ENCODE measurements at places on chromosomes 16 and 17. TPM values are rescaled to one million over a fixed set of nuclear protein-coding genes. Genes with fewer than 3 reads are reported as not detected.

HBQ1 gene
- not detected for total RNA-seq

WNT9B gene
- not detected for total RNA-seq

GRCh38 chr17:37086334-37086733 is 137.6 kb downstream of the AATF start:
- H3K4me3 ChIP-seq: no peak overlapping the region
- no peaks in the 10 kb centered on the region for H3K4me1 ChIP-seq
- no peak for DNase-seq

P2RX5 gene
- total RNA-seq: 1.7 TPM

DUS2 gene
- 11.5 TPM for total RNA-seq

DNA sequence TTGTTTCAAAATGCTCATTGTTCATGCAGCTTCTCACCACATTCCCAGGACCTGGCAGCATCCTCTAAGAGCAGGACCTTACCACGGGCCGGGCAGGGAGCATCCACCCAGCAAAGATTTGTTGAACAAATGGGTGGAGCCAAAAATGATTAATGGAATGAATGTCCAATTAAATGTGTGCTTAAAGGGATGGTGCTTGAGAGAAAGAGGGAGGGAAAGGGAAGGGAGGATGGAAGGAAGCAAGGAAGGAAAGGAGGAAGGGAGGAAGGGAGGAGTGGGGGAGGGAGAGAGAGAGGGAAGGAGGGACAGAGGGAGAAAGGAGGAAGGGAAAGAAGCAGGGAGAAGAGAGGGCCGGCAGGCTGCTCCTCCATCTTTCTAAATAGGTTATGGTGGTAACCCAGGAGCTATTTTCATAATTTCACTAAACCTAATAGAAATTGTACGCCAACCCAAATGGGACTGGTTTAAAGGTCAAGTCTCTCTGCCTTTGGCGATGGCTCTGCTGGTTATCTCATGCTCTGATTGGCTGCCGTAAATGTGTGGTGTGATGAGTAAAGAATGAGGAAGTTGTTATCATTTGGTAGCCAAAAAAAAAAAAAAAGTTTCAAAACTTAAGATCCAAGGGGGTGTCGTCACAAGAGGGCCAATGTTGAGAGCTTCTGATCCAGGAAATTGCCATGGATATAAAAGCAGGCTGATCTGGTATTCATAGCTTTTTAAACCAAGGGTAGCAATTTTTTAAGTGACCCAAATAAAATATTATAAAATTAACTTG is 126.7 kb upstream of the FOXF1 start:
- no peaks in the 10 kb centered on the region for H3K27me3 ChIP-seq
- no peaks in the 10 kb centered on the region for H3K36me3 ChIP-seq
- peaks cover 13% of the 10 kb centered on the region for H3K4me1 ChIP-seq

MEFV gene
- total RNA-seq: 1.5 TPM

DNA sequence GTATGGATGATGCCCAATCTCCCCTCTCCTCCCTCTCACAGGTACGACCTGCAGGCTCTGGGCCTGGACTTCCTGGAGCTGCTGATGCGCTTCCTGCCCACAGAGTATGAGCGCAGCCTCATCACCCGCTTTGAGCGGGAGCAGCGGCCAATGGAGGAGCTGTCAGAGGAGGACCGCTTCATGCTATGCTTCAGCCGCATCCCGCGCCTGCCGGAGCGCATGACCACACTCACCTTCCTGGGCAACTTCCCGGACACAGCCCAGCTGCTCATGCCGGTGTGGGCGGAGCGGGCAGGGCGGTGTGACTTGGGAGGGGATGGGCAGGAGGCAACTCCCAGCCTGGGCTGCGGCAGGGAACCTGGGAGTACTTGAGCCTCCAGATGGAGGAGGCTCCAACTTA is 18.1 kb downstream of the SPATA32 start:
- H3K36me3 ChIP-seq: no peaks in the 10 kb centered on the region
- DNase-seq: no peak
- H3K4me1 ChIP-seq: peaks cover 31% of the 10 kb centered on the region
- no peaks in the 10 kb centered on the region for H3K27me3 ChIP-seq

- peaks cover 88% of the 10 kb centered on the region for H3K4me1 ChIP-seq
- H3K27me3 ChIP-seq: no peaks in the 10 kb centered on the region
- no peak for DNase-seq
- H3K27ac ChIP-seq: peak overlapping the region; percentile 93
- H3K36me3 ChIP-seq: peaks cover 5% of the 10 kb centered on the region
- peak overlapping the region; percentile 30 for H3K4me3 ChIP-seq
Measured at GRCh38 chr17:73292031-73292531, 19.7 kb downstream of the CDC42EP4 start.

TBC1D3C gene
- total RNA-seq: not detected

GRCh38 chr17:11645426-11645825 is 47.2 kb downstream of the DNAH9 start:
- no peaks in the 10 kb centered on the region for H3K4me1 ChIP-seq
- DNase-seq: peak; percentile 74
- H3K27me3 ChIP-seq: no peaks in the 10 kb centered on the region
- H3K36me3 ChIP-seq: no peaks in the 10 kb centered on the region
- no peak overlapping the region for H3K27ac ChIP-seq
- H3K4me3 ChIP-seq: no peak overlapping the region

CFAP97D1 gene
- total RNA-seq: not detected

DNA sequence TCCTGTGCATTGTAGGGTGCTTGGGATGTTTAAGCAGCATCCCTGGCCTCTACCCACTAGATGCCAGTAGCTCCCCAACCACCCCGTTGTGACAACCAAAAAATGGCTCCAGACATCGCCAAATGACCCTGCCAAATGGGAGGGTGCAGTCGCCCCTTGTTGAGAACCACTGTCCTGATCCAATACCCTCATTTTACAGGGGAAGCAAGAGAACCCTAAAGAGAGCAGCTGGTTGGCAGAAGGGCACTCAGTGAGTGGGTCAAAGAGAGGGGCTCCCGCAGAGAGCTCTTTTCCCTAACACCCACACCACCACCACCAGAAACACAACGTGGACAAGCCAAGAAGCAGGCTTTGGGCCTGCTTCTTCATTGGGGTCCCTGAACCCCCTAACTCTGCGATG is 18.4 kb downstream of the TEKT5 start:
- H3K27me3 ChIP-seq: no peaks in the 10 kb centered on the region
- no peak for DNase-seq
- H3K4me3 ChIP-seq: no peak overlapping the region
- H3K27ac ChIP-seq: no peak overlapping the region

MFSD6L gene
- not detected for total RNA-seq

DNA sequence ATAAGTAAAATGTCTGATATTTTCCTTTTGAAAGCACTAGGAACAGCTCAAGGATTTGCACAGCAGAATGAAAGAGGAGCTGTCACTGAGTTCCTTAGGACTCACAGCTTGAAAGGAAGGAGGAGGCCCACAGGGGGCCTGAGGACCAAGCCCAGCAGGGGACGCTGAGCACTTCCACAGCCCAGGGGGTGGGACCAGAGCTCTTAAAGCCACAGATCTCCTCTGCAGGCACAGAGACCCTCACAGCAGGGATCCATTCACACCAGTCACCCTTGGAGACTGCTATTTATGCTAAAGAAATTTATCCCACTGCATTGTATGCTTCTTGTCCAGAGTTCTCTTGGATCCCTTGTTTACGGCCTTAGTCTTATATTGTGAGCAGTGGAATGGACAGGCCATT is 253.3 kb downstream of the STX8 start:
- no peak overlapping the region for H3K4me3 ChIP-seq
- no peak overlapping the region for H3K27ac ChIP-seq
- H3K27me3 ChIP-seq: no peaks in the 10 kb centered on the region

VAT1L gene
- 6.4 TPM for total RNA-seq

CCL11 gene
- total RNA-seq: 1.2 TPM

GRCh38 chr17:73639322-73639721 is 4.9 kb downstream of the SDK2 start:
- H3K27ac ChIP-seq: no peak overlapping the region
- no peaks in the 10 kb centered on the region for H3K27me3 ChIP-seq
- DNase-seq: no peak
- no peak overlapping the region for H3K4me3 ChIP-seq
- no peaks in the 10 kb centered on the region for H3K36me3 ChIP-seq

- no peak overlapping the region for H3K27ac ChIP-seq
- H3K36me3 ChIP-seq: no peaks in the 10 kb centered on the region
- H3K4me3 ChIP-seq: no peak overlapping the region
- no peaks in the 10 kb centered on the region for H3K27me3 ChIP-seq
- DNase-seq: no peak
Measured at GRCh38 chr17:19286751-19287341, 49.7 kb downstream of the EPN2 start.

DNA sequence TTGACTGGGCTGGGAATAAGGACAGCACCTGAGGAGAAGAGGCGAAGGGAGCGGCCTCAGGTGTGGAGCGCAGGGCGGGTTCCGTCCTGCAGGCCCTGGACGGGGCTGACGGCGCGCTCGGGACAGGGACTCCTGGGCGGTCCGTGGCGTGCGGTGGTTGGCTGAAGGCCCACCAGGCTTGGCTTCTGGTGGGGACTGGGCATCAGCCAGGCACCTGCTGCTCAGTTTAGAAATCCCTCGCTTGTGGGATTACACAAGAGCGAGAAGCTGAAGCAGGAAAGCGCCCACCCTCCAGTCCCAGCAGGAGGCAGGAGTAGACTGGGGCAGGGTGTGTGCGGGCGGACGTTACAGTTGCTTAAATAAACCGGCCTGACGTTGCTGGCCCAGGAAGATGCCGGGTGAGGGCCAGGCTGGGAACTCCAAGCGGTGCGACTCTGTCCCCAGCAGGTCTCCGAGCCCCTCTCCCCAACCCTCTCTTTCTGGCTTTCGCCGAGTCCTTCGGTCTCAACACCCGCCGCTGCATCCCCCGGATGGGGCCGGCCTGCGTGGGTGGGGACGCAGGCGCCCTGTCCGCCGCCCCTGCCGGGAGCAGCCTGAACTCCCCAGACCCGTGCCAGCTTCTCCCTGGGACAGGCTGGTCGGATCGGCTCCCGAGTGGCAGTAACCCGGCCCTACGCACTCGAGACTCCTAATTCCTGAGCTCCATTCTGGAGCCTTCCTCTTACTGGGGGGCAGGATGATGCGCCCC is 639 bp downstream of the MIF4GD start:
- H3K4me3 ChIP-seq: peak overlapping the region; percentile 76
- no peaks in the 10 kb centered on the region for H3K27me3 ChIP-seq
- H3K27ac ChIP-seq: peak overlapping the region; percentile 89
- H3K4me1 ChIP-seq: peaks cover 23% of the 10 kb centered on the region
- H3K36me3 ChIP-seq: peaks cover 12% of the 10 kb centered on the region
- DNase-seq: no peak

CD300LB gene
- total RNA-seq: 0.25 TPM

DNA sequence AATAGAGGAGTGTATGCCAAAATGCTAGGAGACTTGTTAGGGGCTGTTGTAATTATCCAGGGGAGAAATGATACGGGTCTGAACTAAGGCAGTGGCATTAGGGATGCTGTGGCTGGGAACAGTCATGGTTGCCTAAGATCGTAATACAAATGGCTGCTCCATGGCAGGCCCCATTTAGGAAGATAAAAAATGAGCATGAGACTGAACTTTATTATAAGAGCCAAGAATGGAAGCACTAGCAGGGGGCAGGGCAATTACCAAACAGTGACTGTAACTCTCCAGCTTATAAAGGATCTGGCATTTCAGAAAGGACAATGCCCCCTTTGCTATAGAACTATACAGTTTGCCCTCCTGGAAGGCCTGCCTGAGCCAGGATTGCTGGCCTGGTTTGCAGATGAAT is 503.3 kb upstream of the CDH5 start:
- no peak overlapping the region for H3K4me3 ChIP-seq
- H3K27ac ChIP-seq: no peak overlapping the region
- no peaks in the 10 kb centered on the region for H3K36me3 ChIP-seq
- no peaks in the 10 kb centered on the region for H3K27me3 ChIP-seq

- peak overlapping the region; percentile 85 for H3K27ac ChIP-seq
- no peak overlapping the region for H3K4me3 ChIP-seq
- no peak for DNase-seq
- H3K4me1 ChIP-seq: peaks cover 37% of the 10 kb centered on the region
- H3K27me3 ChIP-seq: no peaks in the 10 kb centered on the region
Measured at GRCh38 chr17:17847118-17847689, 10.4 kb upstream of the SREBF1 start.

GRCh38 chr17:10768750-10769251 is 35.1 kb downstream of the TMEM238L start:
- no peaks in the 10 kb centered on the region for H3K36me3 ChIP-seq
- no peak for DNase-seq
- H3K27me3 ChIP-seq: no peaks in the 10 kb centered on the region

- no peak overlapping the region for H3K4me3 ChIP-seq
- DNase-seq: peak; percentile 77
- H3K27me3 ChIP-seq: no peaks in the 10 kb centered on the region
- no peaks in the 10 kb centered on the region for H3K36me3 ChIP-seq
- peaks cover 4% of the 10 kb centered on the region for H3K4me1 ChIP-seq
Measured at GRCh38 chr16:84486551-84487235, 17.8 kb downstream of the MEAK7 start.

GRCh38 chr17:17628388-17629008 is 37.0 kb upstream of the PEMT start:
- no peak overlapping the region for H3K27ac ChIP-seq
- no peaks in the 10 kb centered on the region for H3K36me3 ChIP-seq
- no peak overlapping the region for H3K4me3 ChIP-seq
- no peaks in the 10 kb centered on the region for H3K4me1 ChIP-seq

- no peaks in the 10 kb centered on the region for H3K36me3 ChIP-seq
- no peak overlapping the region for H3K4me3 ChIP-seq
- H3K27ac ChIP-seq: no peak overlapping the region
- H3K27me3 ChIP-seq: no peaks in the 10 kb centered on the region
Measured at GRCh38 chr16:63983401-63983800, 1138.5 kb downstream of the CDH11 start.

GRCh38 chr16:72083778-72084404 is 9.5 kb downstream of the TXNL4B start:
- H3K36me3 ChIP-seq: peaks cover 46% of the 10 kb centered on the region
- H3K27me3 ChIP-seq: no peaks in the 10 kb centered on the region
- no peak overlapping the region for H3K4me3 ChIP-seq
- H3K4me1 ChIP-seq: no peaks in the 10 kb centered on the region

DNA sequence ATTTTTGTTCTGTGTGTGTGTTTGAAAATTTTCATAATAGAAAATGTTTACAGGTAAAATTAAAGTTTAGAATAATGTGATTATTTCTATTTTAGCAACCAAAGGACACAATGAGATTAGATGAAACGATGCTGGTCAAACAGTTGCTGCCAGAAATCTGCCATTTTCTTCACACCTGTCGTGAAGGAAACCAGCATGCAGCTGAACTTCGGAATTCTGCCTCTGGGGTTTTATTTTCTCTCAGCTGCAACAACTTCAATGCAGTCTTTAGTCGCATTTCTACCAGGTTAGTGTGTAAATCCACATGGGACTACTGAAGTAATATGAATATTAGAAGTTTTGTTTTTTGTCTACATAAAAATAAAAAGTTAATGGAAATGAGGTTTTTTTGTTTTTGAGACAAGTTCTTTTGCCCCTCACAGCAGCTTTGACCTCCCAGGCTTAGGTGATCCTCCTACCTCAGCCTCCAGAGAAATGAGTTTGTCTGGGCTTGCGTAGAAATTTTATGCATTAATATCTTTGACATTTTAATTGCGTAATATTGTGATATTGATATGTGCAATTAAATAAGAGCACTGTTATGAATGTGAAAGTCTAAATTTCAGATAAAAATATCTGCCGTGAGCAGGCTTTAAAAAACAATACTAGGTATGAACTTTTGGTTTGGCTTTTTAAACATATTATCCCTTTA is 68.5 kb downstream of the NF1 start:
- H3K4me1 ChIP-seq: no peaks in the 10 kb centered on the region
- DNase-seq: no peak
- no peaks in the 10 kb centered on the region for H3K27me3 ChIP-seq
- no peak overlapping the region for H3K4me3 ChIP-seq
- H3K36me3 ChIP-seq: peaks cover 7% of the 10 kb centered on the region
- no peak overlapping the region for H3K27ac ChIP-seq

GRCh38 chr17:68511254-68511670 is 968 bp upstream of the PRKAR1A start:
- peak overlapping the region; percentile 99 for H3K27ac ChIP-seq
- no peak for DNase-seq
- no peaks in the 10 kb centered on the region for H3K27me3 ChIP-seq
- H3K4me1 ChIP-seq: peaks cover 39% of the 10 kb centered on the region

FA2H gene
- not detected for total RNA-seq

SMIM36 gene
- total RNA-seq: not detected
